ENCODE measurements at places on chromosomes 12 and 14.

DNA sequence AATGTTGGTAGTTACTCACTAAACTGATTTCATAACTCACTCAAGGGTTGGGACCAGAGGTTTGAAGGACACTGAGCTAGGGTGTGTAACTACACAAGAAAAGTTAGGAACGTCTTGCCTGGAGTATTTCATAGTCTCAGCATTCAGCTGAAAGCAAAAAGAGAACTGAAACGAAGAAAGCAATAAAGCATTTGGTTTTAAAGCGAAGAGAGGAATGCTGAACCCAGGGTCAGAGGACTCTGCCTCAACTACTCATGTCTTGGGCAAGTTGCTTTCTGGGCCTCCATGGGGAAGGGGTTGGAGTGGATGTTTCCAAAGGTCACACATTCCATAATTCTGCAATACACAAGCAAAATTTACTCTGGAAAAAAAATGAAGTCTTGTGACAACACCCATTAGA, 1.4 kb downstream of the GNS start:
- DNase-seq, result no peak

DNA sequence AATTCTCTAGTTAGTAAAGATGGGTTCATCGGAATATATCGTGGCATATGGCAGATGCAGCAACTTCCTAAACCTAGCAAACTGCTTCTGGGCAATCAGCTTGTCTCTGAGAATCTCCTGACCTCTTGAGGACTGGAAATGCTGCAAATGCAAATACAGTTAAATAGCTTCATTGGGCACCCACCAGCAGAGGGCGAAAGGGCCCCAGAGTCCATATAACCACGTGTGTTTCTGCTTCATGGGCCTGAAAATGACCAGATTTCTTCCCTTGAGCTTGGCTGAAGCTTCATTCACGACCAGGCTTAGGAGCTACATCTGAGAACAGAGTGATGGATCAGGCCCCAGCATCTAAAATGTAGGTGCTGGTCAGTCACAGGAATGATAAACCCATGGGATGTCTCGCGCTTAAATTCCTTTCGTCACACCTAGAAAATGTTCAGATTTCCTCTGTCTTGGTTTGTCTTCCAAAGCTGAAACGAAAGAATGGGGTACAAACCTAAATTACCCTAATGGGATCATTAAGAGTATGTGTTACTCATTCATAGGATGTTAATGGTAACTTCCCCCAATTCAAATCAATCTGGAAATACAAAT, 1482.5 kb upstream of the TMEM132C start:
- DNase-seq, result peak; percentile 22

DNA sequence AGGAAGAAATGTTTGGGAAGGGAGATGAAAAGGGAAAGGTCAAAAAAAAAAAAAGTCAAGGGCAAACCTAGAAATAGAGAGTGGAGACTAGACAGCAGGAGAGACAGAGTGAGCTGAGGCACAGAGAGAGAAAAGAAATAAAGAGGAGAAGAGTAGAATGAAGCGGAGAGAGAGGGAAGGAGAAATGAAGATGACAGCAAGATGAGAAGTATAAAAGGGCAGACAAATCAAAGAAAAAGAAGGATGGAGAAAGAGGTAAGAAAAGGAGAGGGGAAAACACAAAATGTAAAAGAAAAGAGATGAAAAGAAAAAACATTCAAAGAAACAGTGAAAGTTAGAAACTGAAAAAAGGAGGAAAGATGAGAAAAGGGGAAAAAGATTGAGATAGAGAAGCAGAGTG, 53.0 kb downstream of the TC2N start:
- no peak for DNase-seq

- DNase-seq, result peak; percentile 31
These were observed 96.2 kb downstream of the PLBD1 start for GRCh38 chr12:14471497-14471896.

- DNase-seq, result no peak
These were observed 769 bp downstream of the EXOC3L4 start for GRCh38 chr14:103095210-103095778.

DNA sequence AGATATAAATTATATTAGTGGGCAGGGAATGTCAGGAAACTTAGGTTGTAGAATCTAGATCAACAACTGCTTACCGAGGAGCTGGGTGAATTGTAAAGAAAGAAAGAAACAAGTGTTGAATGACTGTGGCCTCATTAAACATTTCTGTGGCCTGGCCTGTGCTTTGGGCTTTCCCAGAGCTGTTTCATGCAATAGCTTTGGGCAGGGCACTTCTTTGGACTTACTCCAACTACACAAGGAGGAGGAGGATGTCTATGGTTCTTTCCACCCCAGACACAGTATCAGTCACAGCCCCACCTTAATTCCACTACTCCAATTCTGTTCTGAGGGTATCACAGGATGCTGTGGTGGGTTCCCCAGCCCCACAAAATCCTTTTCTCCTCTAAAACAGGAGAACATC, 38.0 kb downstream of the DPF3 start:
- no peak for DNase-seq

- DNase-seq, result no peak
These were observed 1313.9 kb downstream of the TMEM121 start for GRCh38 chr14:106840258-106840657.

DNA sequence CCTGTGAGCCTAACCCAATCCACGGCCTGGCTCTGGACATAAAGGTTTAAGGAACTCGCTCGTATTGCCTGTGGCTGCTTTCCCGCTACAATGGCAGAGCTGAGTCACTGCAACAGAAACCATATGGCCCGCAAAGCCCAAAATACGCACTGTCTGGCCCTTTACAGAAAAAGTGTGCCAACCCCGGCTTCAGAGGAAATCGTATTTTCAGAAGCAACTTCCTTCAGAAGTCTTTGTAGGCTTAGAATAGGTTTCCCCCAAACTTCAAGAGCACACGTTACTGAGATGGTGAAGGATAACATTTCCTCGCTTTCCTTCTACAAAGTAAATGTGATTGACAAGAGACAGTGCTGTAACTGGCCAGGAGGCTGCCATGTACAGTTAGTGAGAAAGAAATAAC, 34.8 kb upstream of the TESC start:
- DNase-seq, result peak; percentile 70

GRCh38 chr14:71970272-71970671, 38.0 kb downstream of the RGS6 start:
- no peak for DNase-seq

DNA sequence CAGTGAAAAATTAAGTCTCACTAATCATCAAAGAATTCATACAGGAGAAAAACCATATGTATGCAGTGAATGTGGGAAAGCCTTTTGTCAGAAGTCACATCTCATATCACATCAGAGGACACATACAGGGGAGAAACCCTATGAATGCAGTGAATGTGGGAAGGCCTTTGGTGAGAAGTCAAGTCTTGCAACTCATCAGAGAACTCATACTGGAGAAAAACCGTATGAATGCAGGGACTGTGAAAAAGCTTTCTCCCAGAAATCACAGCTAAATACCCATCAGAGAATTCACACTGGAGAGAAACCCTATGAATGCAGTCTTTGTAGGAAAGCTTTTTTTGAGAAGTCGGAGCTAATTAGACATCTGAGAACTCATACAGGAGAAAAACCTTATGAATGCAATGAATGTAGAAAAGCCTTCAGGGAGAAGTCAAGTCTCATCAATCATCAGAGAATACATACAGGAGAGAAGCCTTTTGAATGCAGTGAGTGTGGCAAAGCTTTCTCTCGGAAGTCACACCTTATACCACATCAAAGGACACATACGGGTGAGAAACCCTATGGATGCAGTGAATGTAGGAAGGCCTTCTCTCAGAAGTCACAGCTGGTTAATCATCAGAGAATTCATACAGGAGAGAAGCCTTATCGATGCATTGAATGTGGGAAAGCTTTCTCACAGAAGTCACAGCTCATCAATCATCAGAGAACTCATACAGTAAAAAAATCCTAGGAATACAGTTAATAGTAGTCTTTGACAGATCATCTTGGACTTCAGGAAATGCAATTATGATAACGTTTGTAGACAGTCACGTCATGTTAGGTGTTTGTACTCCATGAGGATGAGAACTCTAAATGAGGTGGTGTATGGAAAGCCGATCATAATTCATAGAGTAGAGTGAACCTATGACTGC, 21.1 kb downstream of the ZNF84 start:
- DNase-seq, result no peak

DNA sequence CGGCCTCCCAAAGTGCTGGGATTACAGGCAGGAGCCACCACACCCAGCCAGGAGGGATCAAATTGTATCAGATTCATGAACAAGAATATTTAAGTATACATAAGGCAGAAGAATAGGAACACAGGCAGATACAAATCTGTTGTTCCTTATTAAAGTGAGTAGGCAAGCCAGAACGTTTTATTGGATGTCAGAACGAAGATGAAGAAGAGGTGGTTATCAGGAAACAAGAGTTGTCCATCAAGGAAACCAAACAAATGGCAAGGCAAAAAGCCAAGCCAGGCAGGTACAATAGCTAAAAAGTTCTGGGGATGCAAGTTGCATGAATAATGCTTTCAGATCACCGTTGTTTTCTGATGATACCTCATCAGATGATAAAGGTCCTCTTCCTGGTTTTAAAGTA, 31.1 kb upstream of the BAZ1A start:
- no peak for DNase-seq

DNA sequence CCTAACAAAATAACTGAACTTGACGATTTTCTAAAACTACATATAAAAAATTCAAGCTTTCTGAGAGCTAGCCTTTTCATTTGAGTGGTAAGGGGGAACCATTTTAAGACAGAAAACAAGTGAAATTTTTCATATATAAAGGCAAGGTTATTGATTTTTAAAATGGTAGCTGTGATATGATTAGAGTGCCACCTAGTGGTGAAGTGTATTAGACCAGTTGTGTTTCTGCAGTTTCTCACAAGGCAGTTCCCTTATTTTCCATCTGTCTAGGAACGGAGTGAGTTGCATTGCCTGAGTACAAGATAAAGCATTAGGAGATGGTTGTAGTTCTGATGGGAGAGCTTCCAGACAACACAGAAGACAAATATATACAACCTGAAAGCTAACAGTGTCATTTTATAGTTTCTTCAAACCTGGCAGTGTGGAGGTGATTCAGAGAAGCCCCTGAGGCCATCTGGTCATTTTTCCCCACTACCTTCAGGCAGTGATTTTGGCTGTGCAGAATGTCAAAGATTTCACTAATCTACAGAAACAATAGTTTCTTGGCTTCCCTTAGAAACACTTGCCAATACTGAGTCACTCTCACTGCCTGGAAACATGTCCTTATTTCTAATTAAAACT, 180.8 kb downstream of the C12orf50 start:
- no peak for DNase-seq

DNA sequence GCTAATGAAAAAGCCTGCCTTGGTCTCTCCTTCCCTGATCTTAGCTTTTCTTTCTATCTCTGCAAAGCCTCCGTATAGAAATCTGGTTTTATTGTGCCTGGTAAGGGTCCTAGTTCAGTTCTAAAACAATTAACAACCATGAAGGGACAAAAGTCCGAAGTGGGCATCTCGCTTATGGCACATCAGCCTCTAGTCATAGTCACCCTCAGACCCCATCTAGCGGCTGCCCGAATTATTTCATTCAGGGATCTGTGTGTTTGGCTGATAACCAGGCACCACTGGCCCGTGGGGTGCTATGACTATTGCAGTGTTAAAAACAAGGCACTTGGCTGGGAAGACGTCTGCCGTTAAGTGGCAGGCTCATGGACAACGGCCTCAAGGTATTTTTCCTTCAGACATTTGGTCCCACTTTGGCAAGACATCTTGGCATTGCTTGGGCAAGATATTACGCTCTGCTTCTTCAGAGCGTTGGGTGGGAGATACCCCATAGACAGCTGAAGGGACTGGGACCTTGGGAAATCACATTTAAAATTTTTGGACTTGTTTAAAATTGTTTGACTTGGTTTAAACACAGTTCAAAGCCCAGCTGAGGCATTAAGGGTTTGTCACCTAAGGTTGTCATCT, 87.1 kb downstream of the SINHCAF start:
- DNase-seq, result peak; percentile 51

DNA sequence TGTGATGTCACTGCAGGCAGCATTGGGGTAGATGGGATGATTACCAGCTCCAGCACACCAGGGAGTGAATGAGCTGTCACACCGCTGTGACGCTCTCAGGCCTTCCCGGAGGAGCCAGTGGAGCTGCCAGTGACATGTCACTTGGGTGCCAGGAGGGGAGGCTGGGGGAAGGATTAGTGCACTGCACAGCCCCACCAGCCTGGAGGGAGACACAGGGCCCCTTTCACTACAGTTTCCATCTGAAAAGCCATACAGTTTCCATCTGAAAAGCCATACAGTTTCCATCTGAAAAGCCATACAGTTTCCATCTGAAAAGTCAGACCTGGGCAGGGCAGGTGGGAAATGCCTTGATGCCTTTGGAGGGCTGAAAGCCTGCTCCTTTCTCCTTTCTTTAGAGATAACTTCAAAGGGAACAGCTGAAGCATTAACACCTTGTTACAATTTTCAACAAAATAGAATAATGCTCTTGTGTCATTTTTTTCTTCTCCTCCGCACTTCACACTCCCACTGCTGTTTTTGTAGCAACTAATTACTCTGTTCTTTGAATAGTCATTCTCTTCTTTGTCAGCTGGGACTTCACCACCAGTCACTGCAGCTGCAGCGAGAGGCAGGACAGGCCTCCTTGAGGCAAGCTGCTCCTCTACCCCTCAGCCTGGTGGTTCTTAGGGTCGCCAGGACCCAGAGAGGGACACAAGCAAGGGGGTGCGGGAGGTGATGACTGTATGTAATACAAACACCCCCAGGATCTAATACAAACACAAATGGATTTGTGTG, 256.9 kb upstream of the RGS6 start:
- DNase-seq, result no peak

GRCh38 chr14:59868021-59868420, 2.6 kb downstream of the RTN1 start:
- DNase-seq, result no peak

DNA sequence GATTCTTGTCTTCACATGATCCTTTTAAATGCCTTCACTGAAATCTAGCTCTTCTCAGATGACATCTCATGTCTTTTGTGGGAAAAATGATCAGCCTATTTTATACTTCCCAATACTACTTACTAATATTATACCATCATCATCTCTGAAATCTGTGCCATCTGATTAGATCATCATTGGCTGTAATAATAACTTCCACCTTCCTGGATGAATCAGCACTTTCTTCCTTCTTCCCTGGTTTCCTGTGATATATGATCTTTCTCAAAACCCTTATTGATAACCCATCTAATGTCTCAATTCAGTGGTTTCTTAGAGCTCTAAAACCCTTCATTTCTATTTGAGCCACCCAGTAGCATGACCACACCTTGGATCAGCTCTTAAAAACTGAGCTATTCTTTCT, 30.9 kb downstream of the GPR137C start:
- DNase-seq, result no peak

GRCh38 chr12:57044889-57045288, 5.0 kb downstream of the MYO1A start:
- no peak for DNase-seq

- DNase-seq, result no peak
These were observed 867 bp downstream of the C12orf42 start for GRCh38 chr12:103494734-103495468.

GRCh38 chr12:164207-164606, 49.8 kb downstream of the SLC6A12 start:
- no peak for DNase-seq

DNA sequence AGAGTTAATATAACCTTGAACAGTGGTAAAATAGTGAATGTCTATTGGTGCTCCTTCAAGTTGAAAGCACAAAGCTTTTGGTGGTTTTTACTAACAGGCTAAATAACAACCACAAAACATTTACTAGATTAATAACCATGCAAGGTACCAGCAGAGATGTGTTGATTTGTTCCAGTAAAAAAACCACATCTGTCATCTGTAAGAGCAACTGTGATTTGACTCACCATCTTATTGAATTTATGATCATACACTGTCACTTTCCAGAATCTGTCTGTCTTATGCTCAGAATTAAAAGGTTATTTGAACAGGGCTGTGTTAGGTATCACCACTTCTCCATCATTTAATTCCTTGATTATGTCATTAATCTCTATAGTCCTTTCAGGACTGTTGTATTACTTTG, 107.0 kb upstream of the PTHLH start:
- no peak for DNase-seq
